ENCODE measurements at places on chromosomes 7 and 10.

DNA sequence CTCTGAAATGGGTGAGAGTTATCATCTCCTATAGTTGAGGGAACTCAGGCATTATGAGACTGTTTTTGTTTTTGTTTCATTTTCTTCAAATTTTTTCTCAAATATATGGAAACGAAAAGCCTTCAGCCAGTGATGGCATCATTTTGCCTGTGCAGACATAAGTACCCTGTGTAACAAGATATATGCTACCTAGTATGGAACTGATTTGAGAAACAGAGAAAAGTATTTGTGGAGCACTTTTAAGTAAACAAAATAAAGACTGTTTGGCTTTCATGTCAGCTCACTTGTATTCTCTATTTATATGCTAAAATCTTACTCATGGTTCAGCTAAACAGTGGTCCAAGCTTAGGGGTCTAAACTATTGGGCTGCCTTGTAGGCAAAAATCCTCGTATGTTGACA lies 150.6 kb downstream of the WNT2 start:
- no peak for DNase-seq

DNA sequence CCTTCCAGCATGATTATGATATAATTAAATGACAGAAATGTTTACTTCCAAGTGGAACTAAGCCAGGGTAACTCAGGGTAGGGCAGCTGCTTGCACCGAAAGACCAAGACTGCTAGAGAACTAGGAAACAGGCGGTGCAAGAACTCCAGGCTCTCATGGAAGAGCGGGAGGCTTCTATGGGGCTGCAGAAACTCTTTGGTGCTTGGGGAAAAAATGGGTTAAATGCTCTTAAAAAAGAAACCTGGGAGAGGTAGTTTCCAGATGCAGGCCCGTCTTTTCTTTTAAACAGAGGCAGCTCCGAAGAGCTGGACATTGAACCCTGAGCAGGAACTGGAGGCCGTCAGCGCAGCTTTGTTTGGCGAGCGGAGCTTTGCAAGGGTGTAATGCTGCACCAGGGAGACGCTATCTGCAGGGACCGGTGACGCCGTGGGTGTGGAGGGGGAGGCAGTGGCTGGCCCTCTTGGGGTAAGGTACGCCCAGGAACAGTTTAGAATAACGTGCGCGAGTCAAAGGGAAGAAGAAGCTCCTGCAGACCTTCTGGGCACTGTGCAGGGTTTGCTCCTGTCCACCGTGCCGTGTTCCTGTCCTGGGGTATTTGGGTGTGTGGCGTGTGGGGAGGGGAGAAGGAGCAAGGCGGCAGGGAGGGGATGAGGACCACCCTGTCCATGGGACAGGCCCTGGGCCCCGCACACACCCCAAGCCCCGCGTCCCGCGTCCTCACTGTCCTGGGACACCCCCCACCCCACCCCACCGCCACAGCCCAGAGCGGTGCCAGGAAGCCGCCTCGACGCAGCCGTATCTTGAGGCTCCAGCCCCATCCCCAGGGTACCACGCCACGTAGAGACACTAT lies 59.0 kb downstream of the EGFR start:
- DNase-seq: no peak

GRCh38 chr7:46369933-46370654 lies 449.0 kb upstream of the IGFBP3 start:
- DNase-seq: no peak

GRCh38 chr7:2582006-2582735 lies 23.4 kb downstream of the IQCE start:
- no peak for DNase-seq

DNA sequence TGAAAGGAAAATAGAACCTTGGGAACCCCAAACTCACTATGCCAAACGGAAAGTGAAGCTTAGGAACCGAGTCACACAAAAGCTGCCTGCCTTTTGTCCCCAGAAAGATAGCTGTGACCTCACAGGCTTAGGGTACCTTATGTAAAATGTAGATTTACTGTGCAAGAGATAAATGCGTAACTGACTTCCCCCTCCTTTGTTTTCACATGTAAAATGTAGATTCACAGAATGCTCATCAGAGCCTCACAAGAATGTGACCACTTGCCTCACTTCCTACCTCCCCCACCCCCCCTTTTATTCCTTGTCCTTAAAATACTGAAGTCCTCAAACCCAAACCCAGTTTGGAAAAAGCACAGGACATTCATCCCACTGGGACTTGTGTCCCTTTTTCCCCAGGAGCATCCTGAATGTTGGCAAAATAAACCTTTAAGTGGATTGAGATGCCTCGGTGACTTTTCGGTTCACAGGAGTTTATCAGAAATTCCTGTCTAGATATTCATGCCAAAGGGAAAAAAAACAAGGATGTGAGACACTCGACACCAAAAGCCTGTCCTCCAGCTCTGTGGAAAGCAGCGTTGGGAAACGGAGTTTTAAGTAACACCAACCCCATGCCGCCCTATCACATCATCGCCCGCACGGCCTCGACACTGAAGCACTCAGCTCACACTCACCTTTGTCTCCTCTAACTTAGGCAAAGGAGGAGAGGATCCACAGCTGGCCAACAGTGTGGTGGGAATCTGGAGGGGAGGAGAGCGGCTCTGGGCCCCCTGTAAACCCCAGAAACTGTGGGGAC lies 45.9 kb downstream of the SVIL start:
- no peak for DNase-seq

GRCh38 chr10:105714728-105715127 lies 1073.6 kb downstream of the SORCS3 start:
- DNase-seq: no peak

DNA sequence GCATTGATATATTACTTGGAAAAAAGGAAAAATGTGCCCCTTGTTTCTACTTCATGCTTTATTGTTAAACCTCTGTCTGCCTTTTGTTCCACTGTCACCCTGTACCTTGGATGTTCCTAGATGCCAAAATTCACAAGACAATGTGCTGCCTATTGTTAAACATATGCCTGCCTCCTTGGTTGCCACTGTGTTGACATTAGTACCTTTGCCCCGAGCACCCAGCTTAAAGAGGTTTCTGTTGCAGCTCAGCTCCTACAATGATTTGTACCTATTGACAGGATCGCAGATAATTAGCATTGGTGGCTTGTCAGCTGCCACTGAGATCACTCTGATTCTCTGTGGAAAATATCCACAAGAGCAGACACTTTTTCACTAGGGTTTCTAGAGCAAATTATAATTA lies 188.0 kb downstream of the KCND2 start:
- DNase-seq: no peak

DNA sequence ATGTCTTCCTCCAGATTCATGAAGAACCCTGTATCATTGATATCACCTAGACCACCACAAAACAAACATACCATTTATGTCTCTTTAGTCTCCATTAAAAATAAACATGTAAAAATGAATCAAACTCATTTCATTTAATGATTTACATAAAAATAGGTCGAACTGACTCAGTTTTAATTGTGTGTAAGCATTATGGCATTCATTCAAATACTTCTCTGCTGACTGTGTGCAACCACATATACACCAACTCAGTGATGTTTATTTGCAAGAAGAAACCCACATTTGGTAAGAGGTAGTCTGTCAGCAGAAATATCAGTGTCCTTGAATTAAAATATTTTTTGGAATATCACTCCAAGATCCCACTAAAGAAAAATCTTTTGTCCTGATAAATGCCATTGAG lies 30.5 kb downstream of the ABCB1 start:
- DNase-seq: no peak

GRCh38 chr10:83075815-83076355 lies 1063.4 kb upstream of the GHITM start:
- DNase-seq: no peak

DNA sequence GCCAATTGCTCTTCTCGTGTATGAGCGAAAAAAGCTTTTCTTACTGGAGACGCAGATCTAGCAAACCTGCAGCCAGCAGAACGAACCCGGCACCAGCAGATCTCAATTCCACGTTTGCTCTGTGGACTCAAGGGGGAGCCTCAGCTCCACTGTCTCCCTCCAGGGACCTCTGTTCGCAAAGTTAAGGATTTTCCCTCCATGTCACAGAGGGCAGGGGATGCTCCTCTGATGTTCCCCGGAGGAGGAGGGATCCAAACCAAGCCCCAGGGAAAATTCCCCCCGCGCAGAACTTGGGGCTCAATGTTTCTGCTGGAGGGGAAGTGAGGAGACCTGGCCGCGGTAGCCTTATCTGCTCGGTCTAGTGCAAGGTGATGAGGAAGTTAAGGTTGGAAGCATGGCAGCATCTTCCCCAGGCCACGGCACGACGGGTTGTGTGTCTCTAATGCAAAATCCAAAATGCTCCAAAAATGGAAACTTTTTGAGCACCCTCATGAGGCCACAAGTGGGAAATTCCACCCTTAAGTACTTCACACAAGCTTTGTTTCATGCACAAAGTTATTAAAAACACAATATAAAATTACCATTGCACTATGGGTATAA lies 9.0 kb downstream of the IQCE start:
- DNase-seq: no peak

GRCh38 chr7:113176836-113177235 lies 58.5 kb upstream of the SMIM30 start:
- no peak for DNase-seq

GRCh38 chr10:89505640-89506275 lies 29.6 kb downstream of the SLC16A12 start:
- DNase-seq: no peak

GRCh38 chr7:39291628-39292410 lies 274.4 kb upstream of the YAE1 start:
- no peak for DNase-seq

DNA sequence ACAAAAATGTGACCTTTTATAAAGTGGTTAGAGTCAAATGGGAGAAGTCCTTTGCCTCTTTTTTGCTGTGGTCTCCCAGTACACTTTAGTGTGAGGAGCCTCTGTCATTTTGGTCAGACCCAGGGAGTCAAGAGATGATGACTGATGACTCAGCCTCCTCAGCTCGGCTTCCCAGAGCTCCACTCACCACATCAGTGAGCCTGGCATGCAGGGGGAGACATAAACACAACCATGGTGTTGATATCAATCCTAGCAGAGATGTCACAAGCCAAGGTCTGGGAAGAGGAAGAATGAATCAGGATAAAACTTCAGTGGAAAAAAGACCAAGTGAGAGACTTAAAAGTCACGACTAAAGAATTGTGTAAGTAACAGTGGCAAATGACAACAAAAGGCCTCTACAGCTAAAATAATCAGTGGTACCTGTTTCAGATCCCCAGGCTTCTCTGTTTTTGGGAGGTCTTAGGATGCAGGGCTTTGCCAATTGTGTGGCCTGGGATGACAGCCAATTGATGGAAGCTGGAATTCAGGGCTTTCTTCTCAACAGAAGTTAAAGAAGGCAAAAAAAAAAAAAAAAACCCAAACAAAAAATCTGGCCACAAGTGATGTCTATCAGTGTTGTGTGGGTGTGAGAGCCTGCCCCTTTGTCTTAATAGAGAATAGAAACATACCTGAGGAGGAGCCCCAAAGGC lies 50.2 kb downstream of the TFAM start:
- DNase-seq: no peak

- no peak for DNase-seq
Measured at GRCh38 chr10:34520084-34520483, 295.0 kb downstream of the PARD3 start.

- no peak for DNase-seq
Measured at GRCh38 chr10:71605263-71605962, 114.2 kb downstream of the C10orf105 start.

- DNase-seq: no peak
Measured at GRCh38 chr10:86225103-86225782, 141.4 kb downstream of the GRID1 start.

- DNase-seq: no peak
Measured at GRCh38 chr10:76265441-76266113, 834.2 kb downstream of the LRMDA start.

GRCh38 chr10:26251925-26252324 lies 35.4 kb downstream of the GAD2 start:
- DNase-seq: no peak

GRCh38 chr10:51422311-51423120 lies 276.9 kb downstream of the CSTF2T start:
- no peak for DNase-seq

DNA sequence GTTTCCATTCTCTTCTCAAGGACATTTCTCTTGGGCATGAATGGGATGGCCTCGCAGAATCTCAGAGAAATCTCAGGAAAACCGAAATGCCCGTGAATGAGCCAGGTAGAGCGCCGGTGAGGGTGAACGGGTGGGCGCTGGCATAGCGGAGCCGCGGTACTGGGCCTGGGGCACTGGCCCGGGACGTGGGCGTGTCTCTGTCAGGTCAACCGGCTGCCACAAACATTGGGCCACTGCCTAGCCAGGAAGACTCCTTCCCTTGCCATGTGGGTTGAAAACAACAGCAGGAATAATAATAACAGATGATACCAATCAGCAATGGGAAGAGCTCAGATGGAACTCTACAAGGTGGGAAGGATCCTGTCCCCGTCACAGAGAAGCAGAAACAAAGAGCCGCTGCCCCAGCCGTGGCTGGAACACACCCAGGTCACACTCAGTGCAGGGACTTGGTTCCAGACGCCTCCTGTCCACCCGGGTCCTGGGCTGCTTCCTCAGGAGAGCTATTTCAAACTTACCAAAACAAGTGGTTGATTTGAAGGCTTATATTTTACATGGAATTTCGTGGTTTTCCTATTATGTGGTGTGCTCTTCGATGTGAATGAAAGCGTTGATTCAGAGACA lies 51.1 kb upstream of the EBF3 start:
- no peak for DNase-seq

GRCh38 chr10:21280971-21281572 lies 244.4 kb downstream of the SKIDA1 start:
- no peak for DNase-seq

- DNase-seq: no peak
Measured at GRCh38 chr7:107744345-107744750, 406 bp downstream of the CBLL1 start.

DNA sequence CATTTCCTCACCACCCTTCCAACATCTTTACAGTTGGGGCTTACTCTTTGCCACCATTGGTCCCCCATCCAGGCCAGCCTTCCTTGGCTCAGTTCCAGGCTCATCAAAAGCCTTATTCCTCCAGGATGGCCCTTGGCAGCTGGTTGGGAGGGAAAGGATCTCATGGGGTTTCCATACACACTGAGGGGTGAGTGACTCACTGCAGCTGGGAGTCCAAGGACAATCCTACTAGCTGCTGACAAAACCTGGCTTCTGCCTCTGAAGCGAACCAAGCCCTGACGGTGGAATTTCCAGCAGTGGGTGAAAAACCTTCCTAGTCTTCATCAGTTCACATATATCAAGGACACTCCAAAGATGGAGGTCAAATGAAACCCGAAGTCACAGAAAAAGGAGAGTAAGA lies 22.9 kb downstream of the CRHR2 start:
- DNase-seq: no peak

- no peak for DNase-seq
Measured at GRCh38 chr10:26534384-26534783, 96.2 kb downstream of the APBB1IP start.

DNA sequence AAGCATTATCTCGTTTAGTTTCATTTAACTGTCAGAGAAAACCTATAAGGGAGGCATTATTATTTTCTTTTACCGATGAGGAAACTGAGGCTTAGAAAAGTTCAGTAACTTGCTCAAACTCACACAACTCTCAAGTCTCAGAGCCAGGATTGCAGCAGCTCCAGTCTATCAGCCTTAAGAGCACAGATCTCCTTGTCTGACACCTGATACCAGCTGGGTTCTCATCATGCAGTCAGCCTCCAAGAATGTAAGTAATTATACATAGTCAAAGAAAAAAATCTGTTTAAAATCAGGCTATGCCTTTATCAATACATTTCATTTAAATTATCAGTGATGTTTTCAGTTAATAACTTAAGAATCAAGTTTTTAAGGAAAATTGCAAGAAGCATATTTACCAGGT lies 236.6 kb upstream of the TCF7L2 start:
- no peak for DNase-seq

All from stimulated activated CD4-positive, alpha-beta T cell treated with anti-CD3 and anti-CD28 coated beads, Interleukin-1b, Interleukin-23, amount 100 ng/mL, for 24 hours (primary cell).